Breast epithelium (tissue), 4 donors: ENCODE measurements at places on chromosomes 13 and 19.

DNA sequence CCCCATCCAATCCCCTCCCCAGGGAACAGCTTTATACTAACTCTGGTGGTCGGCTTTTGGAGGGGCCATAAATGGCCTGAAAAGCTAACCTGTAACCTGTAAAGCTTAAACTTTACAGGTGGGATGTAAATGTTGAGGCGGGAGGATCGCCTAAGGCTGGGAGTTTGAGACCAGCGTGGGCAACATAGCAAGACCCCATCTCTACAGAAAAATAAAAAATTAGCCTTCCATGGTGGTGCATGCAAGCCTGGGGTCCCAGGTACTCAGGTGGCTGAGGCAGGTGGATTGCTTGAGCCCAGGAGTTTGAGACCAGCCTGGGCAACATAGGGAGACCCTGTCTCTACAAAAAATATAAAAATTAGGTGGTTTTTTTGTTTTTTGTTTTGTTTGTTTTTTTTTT lies 18.5 kb downstream of the CARM1 start:
- DNase-seq = no peak

DNA sequence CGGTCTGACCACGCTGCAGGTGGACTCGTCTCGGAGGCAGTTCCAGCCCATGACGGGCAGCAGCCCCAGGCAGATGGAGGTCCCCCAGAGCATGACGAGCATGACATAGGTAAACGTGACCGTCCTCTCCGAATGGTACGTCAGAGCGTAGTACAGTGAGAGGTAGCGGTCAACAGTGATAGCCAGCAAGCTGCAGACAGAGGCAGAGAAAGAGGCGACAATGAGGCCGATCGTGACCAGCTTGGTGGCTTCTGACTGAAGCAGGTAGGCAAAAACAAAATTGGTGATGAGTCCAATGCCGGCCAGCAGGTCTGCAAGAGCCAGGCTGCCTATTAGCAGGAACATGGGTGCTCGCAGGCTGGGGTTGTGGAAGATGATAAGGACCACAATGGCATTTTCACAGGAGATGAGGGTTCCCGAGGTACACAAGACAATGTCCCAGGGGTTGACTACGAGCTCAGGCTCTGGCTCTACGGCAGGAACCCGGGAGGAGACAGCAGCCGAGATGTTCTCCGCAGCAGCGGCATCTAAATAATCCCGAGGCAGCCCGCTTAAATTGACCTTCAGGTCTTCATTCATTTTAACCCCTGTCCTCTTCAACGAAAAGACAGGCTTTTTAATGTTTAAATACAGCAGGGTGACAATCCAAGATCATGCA lies 1.2 kb downstream of the GPR12 start:
- DNase-seq = no peak

GRCh38 chr13:75219479-75220237 lies 262.3 kb downstream of the TBC1D4 start:
- DNase-seq = peak; percentile 80

- no peak for DNase-seq
These were observed 3.1 kb downstream of the CDX2 start for GRCh38 chr13:27965740-27966640.

- DNase-seq = no peak
These were observed at the start of gene TOMM40 for GRCh38 chr19:44891016-44891882. Gene TOMM40, plus strand, starts transcription at chr19:44891254. Its CDS starts 162 bp downstream, at chr19:44891416.

DNA sequence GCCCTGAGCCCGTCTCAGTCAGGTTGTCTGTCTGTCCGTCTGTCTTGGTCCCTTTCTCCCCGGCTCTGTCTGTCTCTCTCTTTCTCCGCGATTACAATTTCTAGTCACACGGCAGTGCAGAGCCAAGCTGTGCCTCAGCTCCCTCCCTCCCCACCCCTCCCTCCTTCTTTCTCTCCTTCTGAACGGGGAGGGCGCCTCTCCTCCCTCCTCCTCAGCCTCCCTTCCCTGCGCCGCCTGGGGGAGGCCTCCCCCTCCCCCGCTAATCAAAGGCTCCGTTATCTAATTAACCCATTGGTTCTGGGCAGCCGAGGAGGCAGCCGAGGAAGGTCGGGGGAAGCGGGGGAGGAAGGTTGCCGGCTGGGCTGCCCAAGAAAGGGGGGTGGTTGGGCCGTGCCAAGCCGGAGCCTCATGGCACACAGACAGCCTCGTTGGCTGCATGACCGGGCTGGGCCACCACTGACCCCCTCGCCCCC lies 16.5 kb downstream of the LRRC4B start:
- no peak for DNase-seq

GRCh38 chr19:54517483-54517882 lies 14.9 kb downstream of the LAIR2 start:
- peak; percentile 63 for DNase-seq
